ENCODE measurements at places on chromosomes 16 and 17.

DNA sequence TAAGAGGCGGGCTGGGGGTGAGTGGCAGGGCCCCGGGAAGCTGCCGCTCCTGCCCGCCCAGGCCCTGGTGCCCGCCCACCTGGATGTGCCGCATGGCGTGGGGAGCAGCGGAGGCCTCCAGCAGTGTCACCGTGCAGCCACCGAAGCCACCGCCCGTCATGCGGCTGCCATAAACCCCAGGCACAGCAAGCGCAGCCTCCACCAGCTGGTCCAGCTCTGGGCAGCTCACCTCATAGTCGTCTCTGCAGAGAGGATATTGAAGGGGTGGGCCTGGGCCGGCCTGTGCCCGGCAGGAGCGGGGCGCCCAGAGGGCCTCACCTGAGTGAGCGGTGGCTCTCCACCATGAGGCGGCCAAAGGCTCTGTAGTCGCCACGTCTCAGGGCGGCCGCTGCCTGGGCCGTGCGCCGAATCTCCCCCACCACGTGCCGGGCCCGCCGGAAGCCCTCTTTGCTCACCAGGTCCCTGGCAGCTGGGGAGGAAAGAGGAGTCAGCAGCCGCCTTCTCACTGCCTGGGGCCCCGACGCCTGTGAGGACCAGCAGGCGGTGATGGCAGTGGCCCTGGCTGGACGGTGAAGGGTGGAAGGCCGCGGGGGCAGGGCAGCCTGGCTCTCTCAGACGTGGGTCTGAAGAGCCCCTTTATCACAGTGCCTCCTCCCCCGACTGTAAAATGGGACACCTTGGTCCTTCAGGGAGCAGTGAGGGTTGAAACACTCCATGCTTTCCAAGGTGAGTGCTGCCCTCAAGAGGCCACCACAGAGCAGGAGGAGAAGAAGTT, 6.7 kb downstream of the GALK1 start:
- DNase-seq, result no peak

- DNase-seq, result no peak
These were observed 11.4 kb upstream of the HOXB9 start for GRCh38 chr17:48637323-48638260.

DNA sequence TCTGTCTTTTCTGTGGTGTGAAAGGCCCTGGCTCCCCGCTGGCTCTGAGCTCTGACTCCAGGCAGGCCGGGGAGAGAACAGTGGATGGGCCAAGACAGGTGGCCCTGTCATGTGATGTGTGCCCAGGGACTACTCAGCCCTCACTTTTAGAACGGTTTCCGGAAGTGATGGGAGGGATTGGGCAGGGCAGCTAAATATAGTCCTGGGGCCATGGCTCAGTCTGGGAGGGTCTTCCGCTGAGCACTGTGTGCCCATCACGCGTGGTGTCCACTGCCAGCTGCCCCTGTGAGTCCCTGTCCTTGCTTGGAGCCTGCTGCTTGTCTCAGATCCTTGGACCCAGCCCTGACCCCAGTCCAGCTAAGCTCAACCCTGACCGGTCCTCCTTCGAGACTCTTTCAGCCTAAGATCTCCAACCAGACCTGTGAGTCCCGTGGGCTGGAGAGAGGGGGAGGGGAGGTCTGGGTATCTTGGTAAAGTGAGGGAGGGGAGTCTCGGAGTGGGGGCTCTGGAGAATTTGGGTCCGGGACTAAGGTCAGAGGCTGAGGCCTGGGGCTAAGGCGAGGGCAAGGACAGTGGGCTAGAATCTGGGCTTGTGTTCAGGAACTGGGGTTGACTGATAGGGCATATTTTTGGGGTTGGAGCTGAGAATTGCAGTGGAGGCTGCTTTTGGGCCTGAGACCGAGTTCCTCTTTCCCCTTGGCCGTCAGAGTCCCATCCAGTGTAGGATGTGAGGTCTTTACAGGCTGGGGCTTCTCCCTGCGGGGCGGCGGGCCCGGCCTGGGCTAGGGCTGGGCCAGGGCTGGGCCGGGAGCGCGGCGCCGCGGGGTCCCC, at the start of gene TRIM72:
TSS of gene TRIM72 (plus strand) at position 243 of the 831 bp plus-strand sequence. CDS start 620 bp downstream, outside the sequence.
- no peak for DNase-seq

- no peak for DNase-seq
These were observed 12.0 kb downstream of the CPSF4L start for GRCh38 chr17:73249700-73250099.

- DNase-seq, result no peak
These were observed 140.3 kb downstream of the SALL1 start for GRCh38 chr16:51010817-51011216.

DNA sequence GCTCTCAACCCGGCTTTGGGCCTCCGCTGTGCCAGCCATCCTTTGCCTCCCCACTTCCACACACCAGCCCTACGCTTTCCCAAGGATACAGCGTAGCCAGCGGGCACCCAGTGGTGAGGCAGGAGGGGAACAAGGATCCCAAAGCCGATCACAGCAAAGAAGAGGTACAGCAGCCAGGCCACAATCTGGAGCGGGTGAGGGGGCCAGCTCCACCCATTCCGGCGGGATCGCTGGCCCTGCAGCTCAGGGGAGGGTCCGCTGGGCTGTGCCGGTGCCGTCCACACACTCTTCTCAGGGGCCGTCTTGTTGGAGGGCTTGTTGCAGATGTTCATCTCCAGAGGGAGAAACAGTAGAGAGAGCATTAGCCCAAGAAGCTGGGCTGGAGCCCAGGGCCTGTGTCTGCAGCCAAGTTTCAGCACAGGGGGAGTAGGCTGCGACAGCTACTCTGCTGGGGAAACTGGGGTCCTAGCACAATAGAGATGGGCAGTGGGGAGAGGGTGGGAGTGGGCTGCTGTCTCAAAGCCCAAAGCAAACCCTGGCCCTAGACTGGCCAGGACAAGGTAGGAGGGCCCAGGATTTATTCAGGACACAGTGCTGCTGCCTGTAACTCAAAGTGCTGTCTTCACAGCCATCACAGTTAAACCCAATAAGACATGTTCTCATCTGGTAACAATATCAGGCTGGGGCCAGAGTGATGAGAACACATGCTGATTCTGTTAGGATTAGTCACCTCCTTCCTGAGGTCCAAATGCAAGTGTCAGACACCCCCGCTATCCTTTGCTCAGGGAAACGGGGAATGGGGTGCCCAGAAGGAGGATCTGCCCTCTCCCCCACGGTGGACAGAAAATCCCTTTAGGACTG, 9.9 kb downstream of the ZDHHC1 start:
- DNase-seq, result peak; percentile 75

GRCh38 chr17:7357381-7357780, 2.4 kb downstream of the TMEM95 start:
- no peak for DNase-seq

DNA sequence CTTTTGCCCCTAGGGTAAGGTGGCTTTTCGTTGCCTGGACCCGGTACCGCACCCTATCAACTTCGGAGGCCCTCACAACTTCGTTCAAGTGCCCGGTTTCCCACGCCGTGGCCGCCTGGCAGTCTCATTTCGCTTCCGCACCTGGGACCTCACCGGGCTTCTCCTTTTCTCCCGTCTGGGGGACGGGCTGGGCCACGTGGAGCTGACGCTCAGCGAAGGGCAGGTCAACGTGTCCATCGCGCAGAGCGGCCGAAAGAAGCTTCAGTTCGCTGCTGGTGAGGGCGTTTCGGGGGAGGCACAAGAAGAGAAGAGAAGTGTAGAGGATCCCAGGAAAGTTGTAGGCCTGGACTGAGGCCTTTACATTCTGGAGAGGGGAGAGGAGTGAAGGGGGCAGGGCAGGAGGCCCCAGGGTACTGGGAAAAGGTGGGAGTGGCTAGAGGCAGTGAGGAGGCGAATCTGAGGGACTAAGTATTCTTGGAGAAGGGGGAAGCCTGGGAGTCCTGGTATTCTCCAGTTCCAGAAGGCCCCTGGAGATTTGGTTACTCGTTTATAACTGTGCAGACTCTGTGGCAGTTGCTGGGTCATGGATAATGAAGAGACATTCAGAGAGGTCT, 5.5 kb downstream of the CNTNAP1 start:
- DNase-seq, result no peak

DNA sequence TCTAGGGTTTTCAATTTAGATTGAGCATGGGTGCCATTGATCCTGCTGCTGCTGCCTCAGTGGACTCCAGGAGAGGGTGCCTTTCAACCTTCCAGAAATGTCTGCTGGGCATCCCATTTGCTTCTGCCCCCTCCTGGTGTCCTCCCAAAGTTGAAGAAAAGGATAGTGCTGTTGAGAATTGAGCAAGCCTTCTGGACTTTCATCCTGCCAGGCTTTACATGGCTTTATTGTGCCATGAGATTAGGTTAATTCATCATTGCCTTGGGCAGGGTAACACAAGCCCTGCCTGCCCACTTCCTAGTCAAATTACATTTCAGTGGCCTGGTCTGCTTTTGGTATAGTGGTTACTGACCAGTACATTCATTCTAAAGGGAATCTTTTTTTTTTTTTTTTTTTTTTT, 17.9 kb upstream of the TANGO6 start:
- no peak for DNase-seq

- no peak for DNase-seq
These were observed 8.9 kb upstream of the KRT19 start for GRCh38 chr17:41536741-41537613.

GRCh38 chr16:1379304-1380076, 27.8 kb downstream of the GNPTG start:
- peak; percentile 23 for DNase-seq

GRCh38 chr16:48136547-48137360, 19.0 kb downstream of the ABCC12 start:
- DNase-seq, result no peak

DNA sequence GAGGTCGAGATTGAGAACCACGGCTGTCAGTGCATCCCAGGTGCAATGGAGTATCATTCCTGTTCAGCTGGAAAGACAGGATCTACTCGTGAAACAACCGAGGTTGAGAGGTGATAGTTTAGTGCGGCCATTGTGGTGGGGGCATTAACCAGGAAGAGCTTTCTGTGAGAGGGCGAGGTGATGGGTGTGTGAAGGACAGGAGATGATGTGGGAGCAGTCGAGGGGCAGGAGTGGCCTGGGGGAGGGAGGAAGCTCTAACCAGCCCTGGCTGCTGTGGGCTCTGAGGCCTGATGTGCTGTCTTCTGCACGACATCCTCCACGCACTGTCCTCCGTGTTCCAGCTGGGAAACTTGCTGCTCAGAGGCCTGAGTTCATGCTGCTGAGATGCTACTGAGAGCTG, 22.0 kb downstream of the GOSR2 start:
- no peak for DNase-seq

GRCh38 chr17:42681976-42682721, at the start of gene CNTNAP1:
TSS of gene CNTNAP1 (plus strand) at chr17:42682531. CDS start at chr17:42682830, 299 bp downstream.
- DNase-seq, result peak; percentile 39

- peak; percentile 25 for DNase-seq
These were observed 79.5 kb downstream of the PMP22 start for GRCh38 chr17:15185625-15185991.

- DNase-seq, result no peak
These were observed 428.7 kb upstream of the SALL1 start for GRCh38 chr16:51579652-51580360.

GRCh38 chr16:72501739-72502593, 330.0 kb upstream of the PMFBP1 start:
- DNase-seq, result peak; percentile 71

DNA sequence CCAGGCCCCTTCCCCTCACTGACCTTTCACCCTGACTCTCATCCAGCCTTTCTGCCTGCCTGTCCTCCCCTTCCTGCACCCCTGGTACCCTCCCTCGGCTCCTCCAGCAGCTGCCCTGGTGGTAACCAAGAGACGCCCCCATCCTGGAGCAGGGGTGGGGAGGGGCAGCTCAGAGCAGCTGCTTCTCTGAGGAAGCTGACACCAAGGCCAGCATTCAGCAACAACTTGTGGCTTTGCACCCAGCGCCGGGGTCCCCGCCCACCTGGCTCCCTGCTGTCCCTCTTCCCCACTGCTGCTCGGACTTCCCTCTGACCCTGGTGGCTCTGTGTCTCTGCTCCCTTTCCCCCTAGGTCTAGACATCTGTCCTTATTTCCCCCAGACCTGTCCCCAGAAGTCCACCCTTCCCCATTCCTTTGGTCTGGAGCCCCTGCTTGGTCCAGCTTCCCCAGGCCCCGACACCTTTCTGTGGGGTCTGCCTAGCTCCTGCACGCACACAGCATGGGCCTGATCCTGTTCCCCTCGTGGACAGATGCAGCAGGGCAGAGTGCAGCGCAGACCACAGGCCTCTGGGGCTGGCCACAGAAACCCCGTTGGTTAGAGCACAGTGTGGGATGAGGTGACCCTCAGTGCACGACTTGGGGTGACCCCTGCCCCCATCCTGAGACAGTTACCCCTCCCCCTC, 1.2 kb upstream of the ATP2A1 start:
- DNase-seq, result no peak

GRCh38 chr17:36946726-36947091, 2.0 kb upstream of the AATF start:
- no peak for DNase-seq

GRCh38 chr17:28928061-28928460, 23.3 kb downstream of the PHF12 start:
- DNase-seq, result peak; percentile 67

DNA sequence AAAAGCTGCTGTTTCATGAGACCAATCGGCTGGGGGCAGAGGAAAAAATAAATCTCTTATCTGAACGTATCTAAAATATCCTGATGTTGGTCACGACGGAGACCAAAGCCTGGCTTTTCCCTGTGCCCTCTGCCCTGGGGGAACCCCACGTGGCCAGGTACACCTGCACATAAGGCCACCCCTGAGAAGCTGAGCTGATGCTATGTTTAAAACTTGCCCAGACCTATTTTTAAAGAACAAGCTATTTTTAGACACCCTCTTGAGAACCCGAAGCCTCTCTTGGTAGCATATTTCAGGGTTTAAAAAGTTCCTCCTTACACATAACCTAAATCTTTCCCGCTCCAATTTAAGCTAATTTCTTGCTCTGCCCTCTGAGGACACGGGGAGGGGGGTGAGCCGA, 210.4 kb downstream of the GSG1L start:
- no peak for DNase-seq

GRCh38 chr16:26214581-26215174, 522.9 kb downstream of the HS3ST4 start:
- no peak for DNase-seq

DNA sequence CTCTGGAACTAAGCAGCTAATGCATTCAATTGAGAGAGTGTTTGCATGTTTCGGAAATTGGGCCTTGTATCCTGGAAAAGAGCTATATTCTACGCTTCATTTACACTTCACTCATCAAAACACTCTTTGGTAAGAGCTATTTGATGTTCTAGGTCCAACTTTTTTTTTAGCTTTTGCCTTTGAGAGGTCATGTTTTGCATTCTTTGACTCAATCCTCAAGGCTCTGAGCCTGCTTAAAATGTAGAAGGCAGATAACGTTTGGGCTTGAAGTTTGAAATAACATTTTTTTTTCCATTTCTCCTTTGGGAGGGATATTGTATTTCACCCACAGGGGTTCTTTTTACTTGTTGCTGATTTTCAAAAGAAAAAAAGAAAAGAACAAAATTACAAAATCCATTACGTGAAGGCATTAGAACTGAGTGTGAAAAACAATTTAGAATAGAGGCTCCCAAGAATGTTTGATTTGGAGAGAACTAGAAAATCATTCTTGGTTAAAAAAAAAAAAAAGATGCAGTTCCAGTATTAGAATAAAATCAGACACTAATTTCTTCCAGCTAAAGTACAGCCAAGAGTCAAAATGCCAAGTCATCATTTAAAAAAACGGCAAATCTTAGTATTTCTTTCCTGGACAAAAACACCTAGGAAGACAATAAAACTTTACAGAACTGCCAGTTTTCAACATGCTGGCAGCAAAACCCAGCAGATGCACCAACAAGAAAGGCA, 268.5 kb downstream of the GRIN2A start:
- no peak for DNase-seq

GRCh38 chr16:9256196-9256595, 164.8 kb downstream of the HAPSTR1 start:
- DNase-seq, result no peak

GRCh38 chr17:62746941-62747340, 61.2 kb downstream of the MARCHF10 start:
- no peak for DNase-seq

GRCh38 chr16:3810198-3810664, 70.3 kb downstream of the CREBBP start:
- no peak for DNase-seq

Data from brain microvascular endothelial cell (primary cell).